Inflammatory macrophage treated with lipopolysaccharide for 4 hours (primary cell): ENCODE measurements at places on chromosomes 5 and 9.

DNA sequence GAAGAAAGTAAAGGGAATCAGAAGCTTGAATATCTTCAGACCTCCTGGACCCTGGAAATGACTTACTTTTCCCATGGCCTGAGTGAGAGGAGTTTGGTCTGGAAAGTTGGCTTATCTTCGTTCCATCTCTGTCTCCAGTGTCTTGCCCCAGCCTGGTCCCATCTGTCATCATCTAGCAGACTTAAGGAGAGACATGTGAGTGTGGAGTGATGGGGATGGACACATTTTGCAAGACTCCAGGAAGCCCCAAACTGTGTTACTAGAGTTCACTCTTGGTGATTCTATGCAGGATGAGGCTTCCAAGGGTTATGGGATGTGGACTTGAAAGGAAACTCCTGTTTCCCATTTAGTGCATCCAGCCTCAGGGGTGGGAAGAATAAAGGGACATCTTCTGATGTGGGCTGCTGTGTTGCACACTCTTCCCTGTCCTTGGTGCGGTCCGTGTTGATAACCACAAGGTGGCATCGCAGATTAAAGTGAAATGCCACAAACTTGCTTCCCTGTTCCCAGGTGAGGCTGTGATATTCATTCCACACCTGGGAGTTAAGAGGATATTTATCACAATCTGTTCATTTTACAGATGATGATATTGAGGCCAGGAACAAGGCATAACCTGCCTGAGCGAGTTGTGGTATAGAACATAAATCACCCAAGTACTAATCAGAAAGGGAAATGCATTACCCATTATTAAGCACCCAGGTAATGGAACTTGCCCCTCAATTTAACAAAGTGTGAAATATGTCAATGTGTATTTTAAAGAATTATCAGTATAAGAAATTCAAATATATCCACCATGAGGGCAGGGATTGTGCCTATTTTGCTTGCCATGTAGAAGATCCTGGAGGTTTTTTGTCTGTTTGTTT is 269.9 kb upstream of the PAPPA start:
- no peak for DNase-seq

DNA sequence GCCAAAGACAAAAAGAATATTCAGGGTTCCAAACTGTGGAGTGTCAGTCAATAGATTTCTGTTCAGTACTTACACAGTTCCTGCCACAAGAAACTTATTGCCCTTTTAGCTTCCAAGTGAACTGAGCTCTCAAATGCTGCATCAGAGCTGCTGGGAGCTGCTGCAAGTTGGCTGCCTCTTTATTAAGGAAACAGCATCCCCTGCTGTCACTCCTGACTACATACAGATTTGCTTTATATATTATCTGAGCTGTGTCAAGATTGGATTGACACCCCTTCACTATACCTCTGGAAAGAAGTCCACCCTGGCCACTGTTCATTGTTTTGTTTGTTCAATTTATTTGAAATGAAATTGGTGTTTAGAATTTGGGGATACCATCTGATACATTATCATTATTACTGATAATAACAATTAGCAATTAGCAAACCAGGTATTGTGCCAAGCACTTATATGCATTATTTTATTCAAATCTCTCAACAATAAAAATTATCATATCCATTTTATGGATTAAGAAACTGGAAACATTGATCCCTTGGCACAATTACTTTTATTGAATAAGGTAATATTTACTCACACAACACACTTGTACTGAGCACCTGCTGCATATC is 16.4 kb upstream of the C5orf58 start:
- DNase-seq: peak; percentile 60

- DNase-seq: no peak
These were observed 95.2 kb upstream of the CPEB4 start for GRCh38 chr5:173792781-173793547.

DNA sequence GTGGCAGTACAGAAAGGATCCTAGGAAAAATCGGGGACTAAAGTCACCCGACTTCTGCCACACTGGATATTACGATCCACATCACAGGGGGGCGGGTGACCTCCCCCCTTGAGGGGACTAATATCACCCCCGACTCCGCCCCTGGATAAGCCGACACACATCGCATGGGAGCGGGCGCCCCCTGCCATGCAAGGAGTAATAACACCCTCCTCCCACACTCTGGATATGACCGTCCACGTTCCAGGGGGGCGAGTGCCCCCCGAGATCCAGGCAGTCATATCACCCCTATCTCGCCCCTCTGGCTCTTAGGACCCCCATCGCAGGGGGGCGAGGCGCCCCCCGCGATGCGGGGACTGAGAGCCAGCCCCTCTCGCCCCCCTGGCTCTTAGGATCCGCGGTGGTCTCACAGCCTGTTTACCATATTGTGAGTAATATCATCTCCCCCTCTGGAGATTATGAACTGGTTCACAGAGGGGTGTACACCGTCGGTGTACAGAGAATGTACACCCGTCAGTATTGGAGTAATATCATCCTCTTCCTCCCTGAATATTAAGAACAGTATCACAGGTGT is 423.0 kb downstream of the DIRAS2 start:
- peak; percentile 24 for DNase-seq

GRCh38 chr9:111099199-111100008 is 61.1 kb upstream of the LPAR1 start:
- no peak for DNase-seq

GRCh38 chr5:10704949-10705621 is 55.9 kb downstream of the DAP start:
- peak; percentile 77 for DNase-seq

DNA sequence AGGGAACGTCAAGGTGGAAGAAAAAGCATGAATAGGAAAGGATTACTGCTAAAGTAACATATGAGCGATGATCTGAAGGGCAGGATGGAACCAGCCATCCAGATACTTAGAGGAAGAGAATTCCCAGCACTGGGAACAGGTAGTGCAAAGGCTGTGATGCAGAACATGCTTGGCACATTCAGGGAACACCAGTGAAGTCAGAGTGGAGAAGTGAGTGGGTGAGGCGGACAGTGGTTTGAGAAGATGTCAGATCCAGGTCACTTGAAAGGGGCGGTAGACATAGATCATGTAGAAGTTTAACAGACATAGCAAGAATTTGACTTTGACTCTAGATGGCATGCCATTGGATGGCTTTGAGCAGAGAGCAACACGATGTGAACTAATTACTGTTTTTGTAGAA is 374.2 kb downstream of the PDE4D start:
- no peak for DNase-seq

DNA sequence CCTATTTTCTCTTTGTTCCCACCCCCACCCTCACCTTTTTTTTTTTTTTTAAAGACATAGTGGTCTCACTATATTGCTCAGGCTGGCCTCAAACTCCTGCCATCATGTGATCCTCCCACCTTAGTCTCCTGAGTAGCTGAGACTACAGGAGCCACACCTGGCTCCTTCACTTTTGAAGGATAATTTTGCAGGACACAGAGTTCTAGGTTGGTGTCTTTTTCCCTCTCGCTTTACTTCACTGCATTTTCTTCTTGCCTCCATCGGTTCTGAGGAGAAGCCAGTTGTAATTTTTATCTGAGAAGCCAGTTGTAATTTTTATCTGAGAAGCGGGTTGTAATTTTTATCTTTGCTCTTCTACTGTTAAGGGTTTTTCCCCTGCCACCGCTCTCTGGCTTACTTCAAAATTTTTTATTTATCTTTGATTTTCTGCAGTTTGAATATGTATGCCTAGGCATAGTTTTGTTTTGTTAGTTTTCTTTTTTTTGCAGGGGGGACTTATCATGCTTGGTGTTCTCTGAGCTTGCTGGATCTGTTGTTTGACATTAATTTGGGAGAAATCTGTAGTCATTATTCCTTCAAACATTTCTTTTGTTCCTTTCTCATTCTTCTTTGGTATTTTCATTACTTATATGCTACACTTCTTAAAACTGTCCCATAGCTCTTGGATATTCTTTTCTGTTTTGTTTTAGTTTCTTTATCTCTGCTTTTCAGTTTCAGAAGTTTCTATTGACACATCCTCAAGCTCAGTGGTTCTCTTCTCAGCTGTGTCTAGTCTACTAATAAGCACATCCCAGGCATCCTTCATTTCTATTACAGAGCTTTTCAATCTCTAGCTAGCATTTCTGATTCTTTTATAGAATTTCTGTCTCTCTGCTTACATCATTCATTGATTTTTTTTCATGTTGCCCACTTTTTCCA is 148.2 kb upstream of the CHD1 start:
- no peak for DNase-seq

GRCh38 chr9:138043061-138043410 is 165.5 kb downstream of the CACNA1B start:
- DNase-seq: no peak

GRCh38 chr9:89952401-89952800 is 347.6 kb downstream of the GADD45G start:
- no peak for DNase-seq

DNA sequence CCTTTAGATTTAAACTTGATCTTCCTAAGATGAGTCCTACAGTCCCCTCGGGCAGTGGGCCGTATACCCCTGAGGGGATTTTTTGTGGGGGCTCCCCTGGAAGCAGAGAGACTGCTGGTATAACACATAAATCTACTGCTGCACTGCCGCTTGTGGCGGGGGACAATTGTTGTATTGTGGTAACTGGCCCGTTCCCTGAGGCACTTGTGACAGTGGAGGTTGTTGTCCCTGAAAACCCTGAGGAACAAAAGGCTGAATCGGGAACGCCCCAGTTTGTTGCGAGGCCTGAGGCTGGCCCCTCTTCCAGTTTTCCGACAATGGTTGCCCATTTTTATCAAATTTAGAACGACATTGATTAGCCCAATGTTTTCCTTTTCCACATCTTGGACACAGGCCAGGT is 4.7 kb upstream of the TMEM141 start:
- no peak for DNase-seq

GRCh38 chr5:54309276-54309675 is 1.1 kb downstream of the ARL15 start:
- DNase-seq: no peak

DNA sequence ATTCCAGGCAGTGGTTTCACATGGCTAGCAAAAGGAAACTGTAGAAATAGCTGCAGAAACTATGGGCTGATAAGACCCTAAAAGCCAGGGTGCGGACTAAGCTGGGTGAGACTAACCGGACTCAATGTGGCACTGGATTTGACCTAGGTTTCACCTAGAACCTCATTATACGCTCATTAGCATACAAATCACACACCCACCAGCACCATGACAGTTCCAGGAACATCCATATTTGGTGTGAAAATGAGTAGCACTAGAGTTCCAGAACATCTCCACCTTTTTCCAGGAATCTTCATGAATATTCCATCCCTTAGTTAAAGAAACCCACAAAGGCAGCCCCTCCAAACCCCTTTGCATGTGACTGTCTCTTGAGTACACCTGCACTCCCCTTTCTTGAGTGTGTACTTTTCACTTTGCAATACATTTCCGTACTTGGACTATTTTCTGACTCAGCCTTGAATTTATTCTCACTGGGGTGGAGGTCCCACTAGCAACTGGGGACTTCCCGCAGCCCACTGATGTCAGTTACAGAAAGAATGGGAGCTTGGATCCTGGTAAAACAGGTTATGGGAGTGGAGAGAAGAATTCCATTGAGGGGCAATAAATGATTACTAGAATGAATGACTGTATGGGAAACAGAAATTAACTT is 58.0 kb upstream of the SPATA31C2 start:
- DNase-seq: no peak

GRCh38 chr5:13553896-13554295 is 390.6 kb downstream of the DNAH5 start:
- DNase-seq: no peak

GRCh38 chr5:162888268-162888667 is 549.1 kb upstream of the CCNG1 start:
- no peak for DNase-seq

DNA sequence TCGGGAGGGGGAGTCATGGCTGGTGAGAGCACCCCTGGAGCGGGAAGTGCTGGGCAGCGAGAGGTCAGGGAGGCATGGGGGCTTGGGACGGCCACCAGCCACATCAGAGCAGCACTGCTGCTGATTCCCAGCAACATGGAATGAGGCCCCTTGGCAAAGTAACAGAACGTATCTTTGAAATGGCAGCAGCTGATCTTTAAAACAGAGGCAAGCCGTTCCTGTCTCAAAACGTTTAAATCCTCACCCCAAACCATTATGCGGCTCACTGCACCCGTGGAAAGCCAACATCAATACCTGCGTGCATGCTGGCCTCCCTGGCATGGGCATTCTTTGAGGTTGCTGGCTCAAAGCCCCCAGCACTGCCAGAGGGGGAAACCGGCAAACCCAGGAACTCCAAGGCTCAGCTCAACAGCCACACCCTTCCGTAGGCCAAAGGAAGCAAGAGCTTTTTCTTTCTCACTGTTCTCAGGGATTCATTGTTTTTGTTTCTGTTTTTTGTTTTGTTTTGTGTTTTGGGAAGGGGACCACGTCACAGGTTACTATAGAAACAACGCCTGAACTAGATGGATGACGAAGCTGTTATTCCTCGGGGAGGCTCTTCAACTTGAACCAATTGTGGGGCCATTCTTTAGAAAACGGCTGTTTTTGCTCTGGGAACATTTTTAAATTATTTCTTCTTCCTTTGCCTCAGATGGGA is 28.1 kb upstream of the OBP2B start:
- DNase-seq: no peak

DNA sequence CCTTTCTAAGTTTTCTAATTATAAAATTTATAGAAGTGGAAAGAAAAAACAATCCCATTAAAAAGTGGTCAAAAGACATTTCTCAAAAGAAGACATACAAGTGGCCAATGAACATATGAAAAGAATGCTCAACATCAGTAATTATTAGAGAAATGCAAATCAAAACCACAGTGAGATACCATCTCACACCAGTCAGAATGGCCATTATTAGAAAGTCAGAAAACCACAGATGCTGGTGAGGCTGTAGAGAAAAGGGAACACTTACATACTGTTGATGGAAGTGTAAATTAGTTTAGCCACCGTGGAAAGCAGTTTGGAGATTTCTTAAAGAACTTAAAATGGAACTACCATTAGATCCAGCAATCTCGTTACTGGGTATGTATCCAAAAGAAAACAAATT is 23.7 kb upstream of the PLPP1 start:
- no peak for DNase-seq

DNA sequence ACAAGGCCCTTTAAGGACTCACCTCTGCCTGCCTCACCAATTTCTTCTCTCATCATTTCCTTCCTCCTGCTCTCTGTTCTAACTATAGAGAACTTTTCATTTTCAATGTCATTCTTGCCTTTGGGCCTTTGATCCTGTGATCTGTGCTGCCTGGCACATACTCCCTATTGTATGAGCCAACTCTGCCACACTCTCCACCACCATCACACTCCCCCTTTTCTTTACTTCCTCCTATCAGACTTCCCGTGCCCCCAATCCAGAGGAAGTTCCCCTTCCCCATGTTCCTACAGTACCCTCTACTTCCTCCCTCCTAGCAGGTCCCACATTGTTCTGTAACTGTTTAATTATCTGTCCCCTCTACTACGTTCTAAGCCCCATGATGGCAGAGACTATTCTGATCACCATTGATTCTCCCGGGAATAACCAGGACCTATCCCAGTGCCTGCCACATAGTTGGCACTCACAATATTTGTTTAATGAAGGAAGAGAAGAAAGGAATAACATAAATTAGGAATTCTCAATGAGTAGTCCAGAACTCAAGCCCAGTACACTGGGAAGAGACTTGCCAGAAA is 27.5 kb downstream of the ADAM19 start:
- DNase-seq: no peak
